ENCODE measurements at places on chromosomes 2 and 18.

GRCh38 chr2:88226754-88227153 is 56.6 kb downstream of the THNSL2 start:
- DNase-seq: no peak

DNA sequence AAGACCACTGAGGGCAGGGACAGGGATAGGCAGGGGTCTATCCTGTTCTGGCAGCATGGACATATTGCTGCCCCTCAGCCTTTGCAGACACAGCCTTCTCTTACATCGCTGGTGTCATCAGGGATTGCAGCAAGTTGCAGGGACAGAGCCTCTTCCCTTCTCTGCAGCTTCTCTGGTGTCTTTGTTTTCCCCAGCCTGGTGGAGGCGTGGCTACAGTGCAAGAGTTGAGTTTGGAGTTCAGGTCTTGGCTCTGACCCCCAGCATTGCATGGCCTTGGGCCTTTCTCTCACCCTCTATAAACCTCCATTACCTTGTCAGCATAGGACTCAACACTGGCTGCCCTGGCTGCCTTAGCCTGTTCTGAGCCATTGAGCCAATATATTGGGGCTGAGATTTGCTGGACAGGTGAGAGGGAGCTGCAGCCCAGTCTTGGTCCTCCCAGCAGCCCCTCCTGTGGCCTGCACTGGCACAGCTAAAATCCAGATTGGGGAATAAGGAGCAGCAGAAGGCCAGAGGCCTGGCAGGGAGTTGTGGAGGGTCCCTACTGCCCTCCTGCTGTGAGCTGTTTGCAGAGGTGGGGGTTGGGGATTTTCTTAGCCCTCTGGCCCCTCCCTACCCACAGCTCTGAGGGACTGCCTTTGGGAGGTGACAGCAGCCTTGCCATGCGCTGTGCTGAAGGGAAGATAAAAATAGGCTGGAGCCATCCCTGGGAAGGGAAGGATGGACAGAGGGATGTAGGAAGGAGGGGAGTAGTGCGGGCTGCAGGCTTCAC is 22.8 kb downstream of the EHD3 start:
- DNase-seq: no peak

DNA sequence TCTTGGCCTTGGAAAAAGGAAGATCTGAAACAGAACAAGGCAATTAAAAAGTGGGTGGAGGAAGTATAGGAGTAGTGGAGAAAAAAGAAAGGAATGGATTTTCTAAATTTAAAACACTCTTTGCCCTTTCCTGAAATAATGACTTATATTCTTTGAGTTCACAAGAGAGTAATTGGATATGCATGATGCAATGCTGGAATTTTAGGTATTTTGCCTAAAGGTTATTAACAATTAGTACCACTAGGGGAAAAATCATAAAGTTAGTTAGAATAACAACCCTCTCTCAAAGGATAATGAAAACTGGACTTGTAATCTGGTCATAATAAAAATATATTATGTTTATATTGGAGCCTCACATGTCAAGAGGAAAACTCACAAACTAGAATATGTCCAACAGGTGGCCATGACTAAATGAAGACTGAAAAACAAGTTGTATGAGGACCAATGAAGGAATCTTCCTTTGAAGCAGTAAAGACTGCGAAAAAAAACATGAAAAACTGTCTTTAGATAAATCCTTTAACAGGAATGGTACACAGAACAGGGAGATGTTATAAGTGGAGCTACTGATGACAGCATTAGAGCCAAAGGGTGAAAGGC is 281.8 kb downstream of the NCKAP5 start:
- DNase-seq: no peak

GRCh38 chr2:205197468-205198139 is 484.7 kb upstream of the NRP2 start:
- DNase-seq: peak; percentile 37

Data from CD4-positive, alpha-beta T cell treated with Interleukin-17A for 1 hour (primary cell).